ENCODE measurements at places on chromosomes 5 and 9. TPM values are rescaled to one million over a fixed set of nuclear protein-coding genes. Genes with fewer than 3 reads are reported as not detected.

DNA sequence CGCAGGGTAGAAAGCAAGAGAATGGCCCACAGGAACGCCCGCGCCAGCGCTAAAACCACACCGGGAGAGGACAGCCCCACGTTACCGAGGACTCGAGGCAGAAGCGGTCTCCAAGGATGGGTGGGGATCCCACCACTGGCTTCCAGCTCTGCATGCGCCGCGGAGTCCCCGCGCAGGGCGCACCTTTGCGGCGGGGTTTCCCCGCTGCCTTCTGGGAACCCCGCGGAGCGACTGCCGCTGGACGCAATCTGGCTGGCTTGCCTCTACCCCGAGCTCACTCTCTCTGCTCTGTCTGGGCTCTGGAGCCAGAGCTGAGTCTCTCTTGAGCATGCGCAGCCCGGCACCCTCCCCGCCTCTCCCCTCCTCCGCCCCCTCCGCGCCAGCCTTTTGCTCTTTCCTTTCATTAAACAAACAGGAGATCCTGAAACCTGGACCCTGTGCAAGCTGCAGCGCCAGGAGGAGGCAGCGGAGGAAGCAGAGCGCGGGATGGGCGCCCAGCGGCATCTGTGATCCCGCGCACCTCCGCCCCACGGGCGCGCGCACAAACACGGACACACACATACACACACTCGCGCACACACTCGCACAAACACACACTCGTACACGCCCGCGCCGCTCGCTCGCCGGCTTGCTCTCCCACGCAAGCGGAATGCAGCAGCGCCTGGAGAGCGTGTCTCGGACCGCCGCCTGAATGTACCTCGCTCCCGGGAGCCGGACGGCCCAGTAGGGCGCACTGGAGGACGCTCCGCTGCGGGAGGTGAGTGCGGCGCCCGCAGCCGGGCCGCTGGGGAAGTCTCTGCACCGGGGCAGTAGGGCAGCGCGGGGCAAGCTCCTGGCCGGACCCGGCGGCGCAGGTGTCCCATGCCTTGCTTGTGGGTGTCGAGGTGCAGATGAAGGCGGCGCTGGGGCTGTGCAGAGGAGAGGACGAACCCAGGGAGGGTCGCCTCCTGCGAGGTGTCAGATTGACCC lies at the start of gene PLPPR1:
TSS of gene PLPPR1 (plus strand) at position 382 of the 969 bp plus-strand sequence.
- peak; percentile 92 for DNase-seq
- H3K36me3 ChIP-seq = no peaks in the 10 kb centered on the region

DNA sequence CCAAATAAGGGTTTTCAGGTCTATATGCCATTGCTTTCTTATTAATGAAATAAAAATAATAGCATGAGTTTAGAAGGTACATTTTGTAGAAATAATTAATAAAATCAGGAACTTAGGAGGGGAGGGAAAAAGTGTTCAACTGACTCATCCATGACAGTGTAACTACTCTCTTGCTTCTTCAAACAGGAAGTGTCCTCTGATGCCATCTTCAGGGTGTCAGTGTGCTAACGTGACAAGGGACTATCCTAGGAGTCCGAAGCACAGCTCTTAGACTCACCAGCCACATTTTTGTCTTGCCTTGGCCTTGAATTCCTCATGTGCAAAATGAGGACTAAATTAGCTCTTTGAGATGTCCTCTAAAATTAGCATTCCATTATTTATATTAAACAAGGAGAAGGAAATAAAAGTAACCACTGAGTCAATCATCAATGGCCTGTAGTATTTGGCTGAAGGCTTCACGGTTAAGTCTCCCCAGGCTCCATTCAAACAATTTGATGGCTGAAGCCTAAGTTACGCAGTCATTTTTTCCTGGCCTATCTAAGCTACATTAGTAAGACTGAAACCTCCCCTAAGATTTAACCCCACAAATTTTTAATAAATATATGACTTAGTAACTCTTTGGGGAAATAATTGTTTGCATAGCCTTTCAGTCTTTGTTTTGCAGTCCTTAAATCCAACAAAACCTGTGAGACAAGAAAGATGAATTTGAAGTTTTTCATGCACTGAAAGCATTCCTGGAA lies 151.1 kb downstream of the ARL15 start:
- no peaks in the 10 kb centered on the region for H3K4me1 ChIP-seq
- no peak overlapping the region for H3K27ac ChIP-seq
- no peaks in the 10 kb centered on the region for H3K27me3 ChIP-seq
- DNase-seq = no peak

- DNase-seq = no peak
- no peaks in the 10 kb centered on the region for H3K27me3 ChIP-seq
- H3K36me3 ChIP-seq = no peaks in the 10 kb centered on the region
- H3K4me3 ChIP-seq = no peak overlapping the region
- H3K27ac ChIP-seq = no peak overlapping the region
These were observed 87.1 kb downstream of the PDE6A start for GRCh38 chr5:149857499-149857898.

DNA sequence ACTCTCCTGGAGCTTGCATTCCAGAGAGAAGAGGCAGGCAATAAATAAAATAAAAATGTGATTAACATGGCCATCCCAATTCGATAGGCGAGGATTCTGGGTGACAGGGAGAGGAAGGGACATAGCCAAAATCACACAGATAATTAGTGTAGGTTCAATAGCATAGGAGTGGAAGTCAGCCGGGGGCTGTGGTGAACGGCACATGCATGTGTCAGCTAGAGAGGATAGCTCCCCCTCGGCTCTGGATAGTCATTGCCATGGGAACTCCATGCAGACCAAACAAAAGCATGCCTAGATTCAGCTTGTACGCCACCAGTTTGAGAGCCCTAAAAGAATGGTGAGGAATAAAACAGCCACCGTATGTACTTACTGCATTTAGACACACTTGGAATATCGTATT lies 223.5 kb downstream of the GRIA1 start:
- H3K27me3 ChIP-seq = no peaks in the 10 kb centered on the region
- H3K36me3 ChIP-seq = no peaks in the 10 kb centered on the region
- H3K4me1 ChIP-seq = no peaks in the 10 kb centered on the region
- H3K4me3 ChIP-seq = no peak overlapping the region
- DNase-seq = no peak

GRCh38 chr5:17487174-17487512 lies 10.9 kb upstream of the TAF11L2 start:
- H3K27ac ChIP-seq = no peak overlapping the region
- no peak for DNase-seq
- no peaks in the 10 kb centered on the region for H3K36me3 ChIP-seq
- no peaks in the 10 kb centered on the region for H3K27me3 ChIP-seq

IRF1 gene
- 6.0 TPM for total RNA-seq

GRCh38 chr5:126884269-126884819 lies 107.4 kb downstream of the LMNB1 start:
- peak overlapping the region; percentile 16 for H3K4me3 ChIP-seq
- no peaks in the 10 kb centered on the region for H3K27me3 ChIP-seq
- no peak overlapping the region for H3K27ac ChIP-seq

- H3K4me1 ChIP-seq = no peaks in the 10 kb centered on the region
- H3K27ac ChIP-seq = no peak overlapping the region
- H3K4me3 ChIP-seq = no peak overlapping the region
- DNase-seq = no peak
- no peaks in the 10 kb centered on the region for H3K27me3 ChIP-seq
These were observed 258.4 kb downstream of the ELAVL2 start for GRCh38 chr9:23567516-23568165.

GRCh38 chr5:68405026-68405684 lies 189.6 kb downstream of the PIK3R1 start:
- H3K27me3 ChIP-seq = no peaks in the 10 kb centered on the region
- H3K4me1 ChIP-seq = no peaks in the 10 kb centered on the region
- DNase-seq = no peak

ZNF883 gene
- total RNA-seq = 13.0 TPM

GRCh38 chr9:14677396-14677795 lies 15.8 kb downstream of the ZDHHC21 start:
- H3K4me3 ChIP-seq = no peak overlapping the region
- no peaks in the 10 kb centered on the region for H3K4me1 ChIP-seq
- no peak for DNase-seq
- H3K27me3 ChIP-seq = no peaks in the 10 kb centered on the region
- H3K27ac ChIP-seq = no peak overlapping the region
- peaks cover 81% of the 10 kb centered on the region for H3K36me3 ChIP-seq

GRCh38 chr5:89293810-89294209 lies 410.8 kb upstream of the MEF2C start:
- H3K27me3 ChIP-seq = no peaks in the 10 kb centered on the region
- no peaks in the 10 kb centered on the region for H3K36me3 ChIP-seq
- H3K4me3 ChIP-seq = no peak overlapping the region
- DNase-seq = no peak

C9orf50 gene
- total RNA-seq = not detected

DNA sequence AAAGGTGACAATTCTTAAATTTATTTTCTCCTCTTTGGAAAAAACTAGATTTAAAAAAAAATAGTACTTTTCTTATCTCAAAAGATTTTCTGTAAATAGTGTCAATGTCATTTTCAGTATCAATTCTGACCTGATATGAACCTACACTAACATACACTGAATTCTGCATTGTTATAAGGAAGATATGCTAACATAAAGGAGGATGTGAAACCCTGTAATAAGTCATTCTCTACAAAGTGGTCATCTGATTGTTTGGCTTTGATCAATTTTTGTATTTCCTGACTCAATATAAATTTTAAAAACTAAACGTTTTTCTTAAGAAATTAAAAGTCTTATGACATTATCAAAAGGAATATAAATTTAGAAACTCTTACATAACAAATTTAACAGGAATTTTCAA lies 233.6 kb upstream of the EDIL3 start:
- no peak overlapping the region for H3K4me3 ChIP-seq
- H3K36me3 ChIP-seq = no peaks in the 10 kb centered on the region
- no peaks in the 10 kb centered on the region for H3K27me3 ChIP-seq
- H3K4me1 ChIP-seq = no peaks in the 10 kb centered on the region
- no peak for DNase-seq
- H3K27ac ChIP-seq = no peak overlapping the region

- no peaks in the 10 kb centered on the region for H3K36me3 ChIP-seq
- no peaks in the 10 kb centered on the region for H3K4me1 ChIP-seq
- DNase-seq = no peak
These were observed 52.2 kb downstream of the PDE8B start for GRCh38 chr5:77262697-77263096.

- H3K27ac ChIP-seq = no peak overlapping the region
- no peak overlapping the region for H3K4me3 ChIP-seq
- H3K36me3 ChIP-seq = no peaks in the 10 kb centered on the region
- H3K4me1 ChIP-seq = peaks cover 3% of the 10 kb centered on the region
- DNase-seq = no peak
These were observed 355.1 kb upstream of the GRIA1 start for GRCh38 chr5:153135411-153135810.

ANKRD34B gene
- total RNA-seq = 0.20 TPM

ORM2 gene
- total RNA-seq = not detected

GRCh38 chr9:117552811-117553210 lies 138.0 kb upstream of the ASTN2 start:
- H3K4me3 ChIP-seq = no peak overlapping the region
- H3K27ac ChIP-seq = no peak overlapping the region
- H3K4me1 ChIP-seq = peaks cover 8% of the 10 kb centered on the region
- H3K27me3 ChIP-seq = no peaks in the 10 kb centered on the region
- DNase-seq = no peak

- peak overlapping the region; percentile 73 for H3K4me3 ChIP-seq
- H3K4me1 ChIP-seq = peaks cover 13% of the 10 kb centered on the region
- H3K27me3 ChIP-seq = no peaks in the 10 kb centered on the region
These were observed 40.8 kb upstream of the LARP1 start for GRCh38 chr5:154714266-154714986.

DNA sequence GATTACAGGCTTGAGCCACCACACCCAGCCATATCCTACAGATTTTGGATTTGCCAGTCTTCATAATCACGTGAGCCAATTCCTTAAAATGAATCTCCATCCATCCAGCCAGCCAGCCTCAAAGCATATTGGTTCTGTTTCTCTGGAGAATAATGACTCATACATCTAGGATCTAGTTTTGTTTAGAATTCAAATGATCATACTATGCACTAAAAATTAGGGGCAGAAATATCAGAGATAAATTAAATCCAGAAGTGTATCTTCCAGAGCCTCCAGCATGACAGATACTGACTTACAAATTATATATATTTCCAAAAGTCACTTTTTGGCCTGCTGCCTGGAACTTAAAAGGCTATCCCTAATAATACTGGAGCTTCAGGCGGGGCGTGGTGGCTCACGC lies 119.1 kb upstream of the NR5A1 start:
- H3K4me1 ChIP-seq = peaks cover 3% of the 10 kb centered on the region
- no peak overlapping the region for H3K4me3 ChIP-seq
- no peak for DNase-seq
- H3K27ac ChIP-seq = no peak overlapping the region
- H3K36me3 ChIP-seq = no peaks in the 10 kb centered on the region

ELOVL7 gene
- 6.0 TPM for total RNA-seq
